ENCODE measurements at places on chromosomes 3 and 15. TPM values are rescaled to one million over a fixed set of nuclear protein-coding genes. Genes with fewer than 3 reads are reported as not detected.

DNA sequence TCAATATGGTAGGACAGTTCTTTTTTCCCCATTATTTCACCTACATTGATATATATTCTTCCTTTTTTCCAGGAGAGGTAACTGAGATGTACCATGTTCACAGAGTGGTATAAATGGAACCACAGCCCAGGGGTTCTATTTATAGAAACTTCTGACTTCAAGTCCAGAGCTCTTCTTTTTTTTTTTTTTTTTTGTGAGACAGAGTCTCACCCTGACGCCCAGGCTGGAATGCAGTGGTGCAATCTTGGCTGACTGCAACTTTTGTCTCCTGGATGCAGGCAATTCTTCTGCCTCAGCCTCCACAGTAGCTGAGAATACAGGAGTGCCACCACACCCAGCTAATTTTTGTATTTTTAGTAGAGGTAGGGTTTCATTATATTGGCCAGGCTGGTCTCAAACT is 267.1 kb upstream of the TPRG1 start:
- H3K4me3 ChIP-seq, result no peak overlapping the region
- DNase-seq, result no peak
- H3K36me3 ChIP-seq, result peaks cover 5% of the 10 kb centered on the region
- no peak overlapping the region for H3K27ac ChIP-seq
- H3K27me3 ChIP-seq, result peaks cover 6% of the 10 kb centered on the region
- H3K4me1 ChIP-seq, result peaks cover 8% of the 10 kb centered on the region

GRCh38 chr3:166283840-166284239 is 446.6 kb upstream of the BCHE start:
- no peak overlapping the region for H3K4me3 ChIP-seq
- no peak overlapping the region for H3K27ac ChIP-seq
- no peaks in the 10 kb centered on the region for H3K4me1 ChIP-seq
- DNase-seq, result no peak
- H3K27me3 ChIP-seq, result no peaks in the 10 kb centered on the region

GRCh38 chr3:7574435-7574834 is 713.5 kb downstream of the GRM7 start:
- no peaks in the 10 kb centered on the region for H3K36me3 ChIP-seq
- DNase-seq, result no peak
- H3K4me1 ChIP-seq, result no peaks in the 10 kb centered on the region
- no peak overlapping the region for H3K27ac ChIP-seq
- H3K4me3 ChIP-seq, result no peak overlapping the region
- H3K27me3 ChIP-seq, result no peaks in the 10 kb centered on the region

DNA sequence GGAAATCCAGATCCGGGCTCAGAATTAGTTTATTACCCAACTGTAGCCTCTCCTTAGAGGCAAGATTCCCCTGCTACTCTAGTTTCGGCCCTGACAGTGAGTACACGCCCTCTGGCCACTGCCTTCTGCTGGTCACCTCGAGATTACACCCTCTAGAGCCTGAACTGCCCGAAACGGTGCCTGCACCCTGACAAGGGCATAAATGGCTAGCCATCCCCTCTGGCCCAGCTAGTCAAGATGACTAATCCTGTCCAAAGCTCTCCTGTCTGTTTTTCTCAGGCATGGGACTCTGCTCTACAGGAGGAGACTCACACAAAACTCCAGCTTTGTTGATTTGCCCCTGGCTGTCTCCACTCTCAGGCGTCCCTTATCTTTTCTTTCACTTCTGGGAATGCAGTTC is 150.5 kb upstream of the UBE2E2 start:
- no peak overlapping the region for H3K27ac ChIP-seq
- no peaks in the 10 kb centered on the region for H3K27me3 ChIP-seq
- H3K4me3 ChIP-seq, result no peak overlapping the region
- no peaks in the 10 kb centered on the region for H3K36me3 ChIP-seq
- peaks cover 13% of the 10 kb centered on the region for H3K4me1 ChIP-seq
- DNase-seq, result no peak

- peaks cover 7% of the 10 kb centered on the region for H3K4me1 ChIP-seq
- peaks cover 40% of the 10 kb centered on the region for H3K27me3 ChIP-seq
- no peak overlapping the region for H3K4me3 ChIP-seq
- H3K27ac ChIP-seq, result no peak overlapping the region
- DNase-seq, result no peak
These were observed 1.7 kb upstream of the HRG start for GRCh38 chr3:186664119-186664495.

DNA sequence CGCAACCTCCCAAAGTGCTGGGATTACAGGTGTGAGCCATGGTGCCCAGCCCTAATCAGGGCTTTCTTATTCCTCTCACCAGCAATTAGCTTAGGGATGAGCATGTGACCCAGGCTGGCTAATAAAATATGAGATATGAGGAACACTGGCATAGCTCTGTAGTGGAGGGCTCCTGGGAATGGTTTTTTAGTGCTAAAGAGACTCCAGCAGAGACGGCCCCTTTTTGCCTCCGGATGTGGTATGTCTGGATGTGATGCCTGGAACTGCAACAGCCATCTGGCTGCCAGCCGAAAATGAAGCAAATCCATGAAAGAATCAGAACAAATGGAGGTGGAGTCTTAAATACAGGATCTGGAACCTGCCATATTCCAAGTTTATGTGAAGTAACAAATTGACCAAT is 69.1 kb upstream of the MAGI1 start:
- no peaks in the 10 kb centered on the region for H3K4me1 ChIP-seq
- H3K27me3 ChIP-seq, result peaks cover 10% of the 10 kb centered on the region
- H3K4me3 ChIP-seq, result no peak overlapping the region
- DNase-seq, result no peak
- H3K27ac ChIP-seq, result no peak overlapping the region
- no peaks in the 10 kb centered on the region for H3K36me3 ChIP-seq

DNA sequence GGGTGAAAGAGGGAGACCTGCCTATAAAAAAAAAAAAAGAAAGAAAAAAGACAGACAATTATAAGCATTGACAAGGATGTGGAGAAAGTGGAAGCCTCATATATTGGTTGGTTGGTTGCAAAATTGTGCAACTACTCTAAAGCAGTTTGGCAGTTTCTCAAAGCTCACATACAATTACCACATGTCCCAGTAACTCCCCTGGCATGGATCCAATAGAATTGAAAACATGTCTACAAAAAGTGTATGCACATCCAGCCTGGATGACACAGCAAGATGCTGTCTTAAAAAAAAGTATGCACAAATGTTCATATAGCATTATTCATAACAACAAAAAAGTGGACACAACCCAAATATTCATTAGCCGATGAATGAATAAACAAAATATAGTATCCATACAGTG is 19.5 kb downstream of the SETMAR start:
- no peaks in the 10 kb centered on the region for H3K36me3 ChIP-seq
- H3K4me1 ChIP-seq, result no peaks in the 10 kb centered on the region
- H3K4me3 ChIP-seq, result no peak overlapping the region
- H3K27me3 ChIP-seq, result no peaks in the 10 kb centered on the region

DNA sequence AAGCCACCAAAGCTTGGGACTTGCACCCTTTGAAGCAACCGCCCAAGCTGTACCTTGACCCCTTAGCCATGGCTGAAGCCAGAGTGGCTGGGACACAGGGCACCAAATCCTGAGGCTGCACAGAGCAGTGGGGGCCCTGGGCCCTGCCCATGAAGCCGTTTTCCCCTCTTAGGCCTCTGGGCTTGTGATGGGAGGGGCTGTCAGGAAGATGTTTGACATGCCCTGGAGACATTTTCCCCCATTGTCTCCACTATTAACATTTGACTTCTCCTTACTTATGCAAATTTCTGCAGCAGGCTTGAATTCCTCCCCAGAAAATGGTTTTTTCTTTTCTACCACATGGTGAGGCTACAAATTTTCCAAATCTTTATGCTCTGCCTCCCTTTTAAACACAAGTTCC is 522.2 kb downstream of the EDEM1 start:
- no peaks in the 10 kb centered on the region for H3K4me1 ChIP-seq
- H3K4me3 ChIP-seq, result no peak overlapping the region
- no peaks in the 10 kb centered on the region for H3K36me3 ChIP-seq
- H3K27ac ChIP-seq, result no peak overlapping the region

DNA sequence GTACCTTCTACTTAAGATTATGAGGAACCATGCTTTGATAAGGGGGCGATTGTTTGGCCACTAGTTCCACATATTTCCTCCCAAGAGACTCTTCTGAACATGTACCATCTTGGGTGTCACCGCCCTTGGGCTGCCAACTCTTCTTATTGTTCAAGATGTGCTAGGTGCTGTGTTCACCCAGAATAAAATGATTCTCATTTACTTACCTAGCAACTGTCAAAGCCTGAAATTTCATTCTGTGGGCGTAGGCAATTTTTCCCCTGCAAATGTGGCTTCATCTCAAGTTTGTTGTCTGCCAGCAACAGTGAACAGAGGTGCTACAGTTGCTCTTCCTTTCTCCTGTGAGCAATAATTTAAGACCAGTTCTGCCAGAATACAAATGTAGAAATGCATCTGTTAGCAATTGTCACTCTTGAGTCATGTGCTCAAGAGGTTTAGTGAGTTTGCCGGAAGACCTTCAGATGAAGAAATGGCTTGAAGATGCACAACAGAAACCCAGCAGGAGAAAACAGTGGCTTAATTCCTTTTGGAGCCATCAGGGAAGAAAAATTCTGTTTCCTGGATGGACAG is 41.3 kb upstream of the RARB start:
- H3K4me3 ChIP-seq, result no peak overlapping the region
- DNase-seq, result no peak
- H3K27me3 ChIP-seq, result no peaks in the 10 kb centered on the region
- H3K27ac ChIP-seq, result no peak overlapping the region
- H3K4me1 ChIP-seq, result no peaks in the 10 kb centered on the region

GRCh38 chr3:187812496-187812895 is 67.2 kb upstream of the BCL6 start:
- peaks cover 35% of the 10 kb centered on the region for H3K4me1 ChIP-seq
- no peak overlapping the region for H3K4me3 ChIP-seq
- peaks cover under 1% of the 10 kb centered on the region for H3K36me3 ChIP-seq
- no peak for DNase-seq

DNA sequence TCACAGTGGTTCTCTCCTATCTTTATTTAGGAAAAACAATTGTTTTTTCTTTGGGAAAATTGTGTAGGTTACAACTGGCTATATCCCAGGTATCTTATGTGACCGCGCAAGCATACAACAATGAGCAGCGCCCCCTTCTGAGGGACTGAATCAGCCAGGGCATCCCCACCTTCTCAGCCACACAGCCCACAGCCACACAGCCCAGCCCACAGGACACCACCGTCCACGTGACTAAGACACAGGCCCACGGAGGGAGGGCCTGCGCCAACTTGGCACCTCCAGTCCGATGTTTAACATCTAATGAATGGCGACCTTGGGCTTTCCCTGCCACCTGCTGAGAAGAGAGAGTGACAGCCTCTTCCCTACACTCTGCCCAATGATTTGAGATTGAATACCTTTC is 68.1 kb downstream of the ATP10A start:
- DNase-seq, result peak; percentile 12
- no peak overlapping the region for H3K4me3 ChIP-seq
- H3K27me3 ChIP-seq, result no peaks in the 10 kb centered on the region
- peaks cover 2% of the 10 kb centered on the region for H3K36me3 ChIP-seq
- no peak overlapping the region for H3K27ac ChIP-seq

DNA sequence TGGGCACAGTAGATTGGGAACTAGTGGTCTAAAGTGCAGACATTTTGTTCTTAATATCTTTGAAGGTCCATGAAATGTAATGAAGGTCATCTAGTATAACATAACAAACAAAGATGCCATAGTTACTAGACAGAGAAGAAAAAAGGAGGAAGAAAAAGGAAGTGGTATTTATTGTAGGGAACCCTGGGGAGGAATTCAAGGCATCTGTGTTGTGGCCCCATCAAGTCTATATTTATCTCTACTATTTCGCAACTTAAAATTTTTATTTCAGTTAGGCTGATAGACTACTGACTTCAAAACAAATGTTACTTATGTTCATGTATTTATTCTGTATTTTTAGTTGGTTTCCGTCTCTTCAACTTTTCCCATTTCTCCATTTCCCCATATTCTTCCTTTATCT is 48.9 kb upstream of the ZDHHC23 start:
- H3K27ac ChIP-seq, result no peak overlapping the region
- no peaks in the 10 kb centered on the region for H3K36me3 ChIP-seq
- no peak for DNase-seq
- peaks cover 5% of the 10 kb centered on the region for H3K4me1 ChIP-seq
- no peak overlapping the region for H3K4me3 ChIP-seq

DNA sequence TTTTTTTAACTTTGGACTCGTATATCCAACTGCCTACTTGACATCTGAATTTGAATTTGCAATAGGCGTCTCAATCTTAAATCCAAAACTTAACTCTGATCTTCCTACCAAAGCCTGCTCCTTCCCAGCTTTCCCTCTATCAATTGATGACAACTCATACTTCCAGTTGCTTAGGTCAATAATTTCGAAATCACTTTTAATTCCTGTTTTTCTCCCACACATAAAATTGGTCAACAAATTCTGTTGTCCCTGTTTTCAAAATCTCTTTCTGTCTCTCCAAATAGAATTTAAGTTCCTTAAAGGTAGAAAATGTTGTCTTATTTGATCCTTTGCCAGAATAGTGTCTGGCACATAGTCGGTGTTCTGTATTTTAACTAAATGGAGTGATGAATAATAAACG is 332.4 kb downstream of the SATB1 start:
- H3K36me3 ChIP-seq, result peaks cover 8% of the 10 kb centered on the region
- H3K4me3 ChIP-seq, result no peak overlapping the region

DNA sequence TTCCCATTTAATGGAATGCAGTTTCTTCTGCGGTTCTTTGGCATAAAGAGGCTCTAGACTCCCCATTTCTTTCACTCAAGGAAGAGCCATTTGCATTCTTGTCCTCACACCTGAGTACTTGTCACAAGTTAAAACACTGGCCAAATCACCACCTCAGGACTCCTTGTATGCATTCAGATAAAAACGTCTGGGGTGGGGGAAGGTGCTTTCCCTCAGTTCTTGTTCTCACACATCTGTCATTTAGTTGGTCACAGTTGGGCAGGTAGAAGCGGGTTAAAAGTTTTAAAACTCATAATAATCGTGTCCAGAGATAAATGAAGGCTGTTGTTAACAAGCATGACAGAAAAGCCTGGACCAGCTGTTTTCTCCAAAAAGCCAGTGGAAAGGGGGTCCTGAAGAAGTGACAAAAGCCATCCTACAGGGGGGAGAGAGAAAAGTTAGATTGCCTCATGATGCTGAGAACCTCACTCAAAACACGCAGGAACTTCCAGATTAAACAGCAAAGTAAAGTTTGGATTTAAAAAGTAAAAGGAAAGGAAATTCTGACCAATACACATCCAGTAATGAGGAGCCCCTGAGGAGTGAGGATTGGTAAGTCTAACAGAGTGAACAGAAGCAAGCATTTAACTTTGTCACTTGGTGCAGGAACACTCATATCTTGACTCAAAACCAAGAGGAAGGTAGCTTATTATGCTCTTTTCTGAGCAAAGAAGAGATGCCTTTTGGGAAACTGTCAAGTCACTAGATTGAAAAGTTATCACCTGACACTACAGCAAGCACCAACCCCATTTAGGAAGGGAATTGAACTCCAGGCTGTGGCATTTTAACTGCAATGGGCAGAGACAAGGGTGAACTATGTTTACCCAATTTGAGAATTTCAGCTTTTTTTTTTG is 2.8 kb downstream of the BCL2L10 start:
- DNase-seq, result no peak
- peaks cover 24% of the 10 kb centered on the region for H3K27me3 ChIP-seq
- no peaks in the 10 kb centered on the region for H3K36me3 ChIP-seq
- H3K4me3 ChIP-seq, result no peak overlapping the region
- no peak overlapping the region for H3K27ac ChIP-seq
- H3K4me1 ChIP-seq, result no peaks in the 10 kb centered on the region

The ARGFX gene
- total RNA-seq, result not detected

The UROC1 gene
- not detected for total RNA-seq

The SLC12A8 gene
- total RNA-seq, result 0.53 TPM

The EPHA3 gene
- total RNA-seq, result 0.14 TPM

The ROPN1 gene
- total RNA-seq, result not detected

The GCNT3 gene
- total RNA-seq, result not detected

The PLCH1 gene
- 0.14 TPM for total RNA-seq

The AHSG gene
- total RNA-seq, result not detected

The MYL3 gene
- not detected for total RNA-seq

The VIPR1 gene
- 5.6 TPM for total RNA-seq
